H7 (cell line): ENCODE measurements at places on chromosomes 4 and X.

DNA sequence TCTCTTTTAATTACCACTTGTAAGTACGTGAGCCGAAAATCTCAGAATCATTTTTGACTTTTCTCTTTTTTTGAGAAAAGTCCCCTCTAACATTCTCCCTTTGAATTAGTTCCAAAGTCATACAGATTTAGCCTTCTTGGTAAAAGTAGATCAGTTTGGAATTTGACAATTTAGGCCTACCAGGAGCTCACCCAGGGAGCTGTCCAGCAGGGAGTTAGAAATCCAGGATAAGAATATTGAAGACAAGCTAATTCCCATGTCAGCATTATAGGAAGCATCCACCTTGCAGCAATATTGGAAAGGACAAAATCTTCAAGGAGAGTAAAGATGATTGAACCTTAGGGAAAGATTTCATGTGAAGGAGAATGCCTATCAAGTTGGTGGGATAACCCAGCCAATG lies 352.2 kb upstream of the CPEB2 start:
- no peak for DNase-seq

- DNase-seq, result peak; percentile 38
Observed at GRCh38 chr4:2939383-2940243, 23.6 kb downstream of the NOP14 start.

- no peak for DNase-seq
Observed at GRCh38 chr4:16290681-16291420, 64.6 kb upstream of the TAPT1 start.

- DNase-seq, result no peak
Observed at GRCh38 chrX:120301960-120302359, 9.3 kb downstream of the TMEM255A start.

DNA sequence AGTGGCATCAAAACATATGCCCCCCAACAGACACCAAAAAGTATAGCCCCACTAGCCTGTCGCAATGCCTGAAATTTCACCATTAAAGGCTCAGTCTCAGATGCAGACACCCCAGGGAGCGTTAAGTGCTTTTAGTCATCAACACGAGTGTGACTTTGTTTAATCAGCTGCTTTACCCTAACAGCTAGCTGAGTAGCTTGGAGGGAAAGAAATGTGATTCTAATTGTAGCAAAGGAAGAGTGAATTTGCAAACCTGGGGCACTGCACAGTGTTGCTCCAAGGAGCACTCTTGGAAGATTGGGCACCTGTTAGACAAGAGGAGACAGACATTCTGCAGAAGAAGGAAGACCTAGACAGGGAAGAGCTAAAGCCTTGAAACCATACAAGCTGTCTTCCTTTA lies 145.1 kb downstream of the BEND2 start:
- DNase-seq, result no peak

DNA sequence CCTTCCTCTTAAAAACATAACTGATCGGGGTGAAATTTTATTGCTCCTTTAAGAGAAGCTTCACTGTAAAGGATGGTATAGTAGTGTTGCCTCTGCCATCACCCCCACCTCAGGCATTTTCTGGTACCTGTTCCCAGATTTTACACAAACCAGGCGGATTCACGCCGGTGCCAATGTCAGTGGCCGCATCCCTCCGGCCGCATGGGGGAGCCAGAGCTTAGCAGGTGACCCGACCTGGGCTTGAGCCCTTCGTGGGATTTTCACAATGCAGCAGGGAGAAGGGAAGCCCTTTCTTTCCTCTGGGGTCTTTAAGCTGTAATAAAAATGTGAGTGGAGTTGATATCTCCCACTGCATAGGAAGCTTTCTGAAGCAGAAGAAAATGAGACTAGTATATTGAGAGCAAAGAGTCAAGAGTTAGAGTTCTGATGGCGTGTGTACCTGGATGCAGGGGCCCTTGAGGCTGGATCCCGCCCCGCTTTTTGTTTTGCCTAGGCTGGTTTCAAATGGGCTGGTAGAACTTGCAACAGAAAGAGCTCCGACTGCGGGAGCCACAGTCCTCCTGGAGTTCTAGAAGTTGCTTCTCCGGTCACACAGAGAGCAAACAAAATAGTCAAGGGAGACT lies 59.4 kb downstream of the POLR2B start:
- peak; percentile 71 for DNase-seq

GRCh38 chr4:78627046-78627965 lies 75.7 kb downstream of the ANXA3 start:
- no peak for DNase-seq
